ENCODE measurements at places on chromosomes 13 and 19.

DNA sequence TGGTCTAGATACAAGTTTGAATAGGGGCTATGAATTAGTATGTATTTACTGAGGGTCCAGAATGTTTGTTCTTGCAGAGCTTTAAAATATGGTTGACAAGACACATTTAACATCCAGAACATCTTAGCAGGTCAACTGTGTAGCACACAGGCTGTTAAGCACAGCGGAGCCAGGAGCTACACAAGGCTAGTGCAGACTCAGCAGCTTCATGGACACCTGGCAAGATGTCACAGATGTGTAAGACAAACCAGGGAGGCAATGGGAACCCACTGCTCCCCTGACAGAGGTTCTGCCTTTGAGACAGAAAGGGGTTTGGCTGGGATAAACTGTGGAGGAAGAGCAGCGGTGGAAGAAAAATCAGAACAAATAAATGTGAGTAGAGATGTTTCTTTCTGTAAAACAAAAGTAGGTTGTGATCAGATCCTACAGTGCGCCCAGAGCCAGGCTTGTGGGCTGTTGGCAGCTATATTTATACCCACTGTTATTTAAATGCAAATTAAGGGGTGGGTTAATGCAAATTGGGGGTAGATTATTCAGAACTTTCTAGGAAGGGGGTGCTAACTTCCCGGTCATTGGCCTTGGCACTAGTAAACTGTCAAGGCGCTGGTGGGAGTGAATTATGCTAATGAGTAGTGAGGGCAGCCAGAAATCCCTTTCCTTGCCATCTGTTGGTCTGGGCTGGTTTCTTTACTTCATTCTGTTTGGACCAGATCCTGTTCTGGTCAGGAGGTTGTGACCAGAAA is 33.0 kb downstream of the MIPEP start:
- no peak for DNase-seq

- DNase-seq, result no peak
These were observed 243.1 kb upstream of the NBEA start for GRCh38 chr13:34698945-34699344.

- DNase-seq, result no peak
These were observed 74.8 kb downstream of the SLC7A1 start for GRCh38 chr13:29520671-29521070.

DNA sequence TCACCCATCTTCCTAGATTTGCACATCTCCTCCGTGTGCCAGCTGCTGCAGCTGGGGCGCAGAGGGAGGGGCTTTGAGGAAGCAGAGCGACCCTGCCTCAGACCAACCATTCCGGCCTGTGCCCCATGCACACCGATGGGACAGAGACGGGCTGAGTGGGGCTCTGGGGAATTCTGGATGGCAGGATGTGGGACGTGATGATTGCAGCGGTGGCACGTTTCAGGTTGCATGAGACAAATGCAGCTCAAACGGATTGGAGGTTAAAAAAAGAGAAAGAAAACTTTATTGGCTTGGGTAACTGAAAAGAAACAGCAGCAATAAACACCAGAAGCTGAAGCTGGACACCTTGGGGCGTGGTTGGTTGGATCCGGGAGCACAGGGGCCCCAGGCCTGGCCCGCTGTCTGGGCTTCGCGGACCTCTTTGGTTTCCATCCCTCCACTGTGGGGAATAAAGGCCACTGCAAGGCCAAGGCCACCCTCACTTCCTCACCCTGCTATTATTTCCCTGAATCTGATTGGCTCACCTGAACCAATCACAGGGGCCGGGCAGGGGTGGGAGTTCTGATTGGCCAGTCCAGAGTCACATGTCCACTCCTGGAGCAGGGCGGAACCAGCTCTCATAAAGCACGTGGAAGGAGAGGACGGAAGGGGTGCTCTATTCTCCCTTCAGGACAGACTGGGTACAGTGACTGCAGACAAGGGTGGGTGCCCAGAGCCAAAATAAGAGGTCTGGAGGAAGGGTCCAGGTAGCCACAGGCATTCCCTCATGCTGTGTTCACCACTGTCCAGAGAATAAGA is 6.1 kb upstream of the ZNF787 start:
- DNase-seq, result no peak

DNA sequence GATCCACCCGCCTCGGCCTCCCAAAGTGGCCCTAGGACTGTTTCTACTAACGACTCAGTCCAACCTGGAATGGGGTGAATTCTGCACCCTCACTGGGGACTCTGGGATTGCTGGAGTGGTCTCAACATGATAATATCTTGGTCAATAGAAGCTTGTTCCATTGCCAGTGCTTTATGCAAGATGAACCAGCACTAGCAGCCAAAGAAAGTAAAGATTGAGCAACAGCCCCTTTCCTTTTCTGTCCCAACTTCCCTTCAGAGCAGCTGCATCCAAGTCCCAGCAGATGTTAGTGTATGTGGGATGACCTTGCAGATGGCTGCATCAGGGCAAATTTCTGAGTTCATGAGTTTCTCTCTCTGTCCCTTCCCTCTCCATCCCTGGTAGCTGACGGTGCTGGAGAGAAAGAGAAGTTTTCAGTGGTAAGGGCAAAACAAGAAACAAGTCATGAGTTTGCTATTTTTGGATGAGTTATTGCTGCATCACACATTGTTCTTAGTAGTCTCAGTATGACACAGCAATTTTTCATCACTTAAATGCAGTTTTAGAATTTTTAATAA is 183.6 kb upstream of the EDNRB start:
- no peak for DNase-seq

- DNase-seq, result no peak
These were observed 576.5 kb upstream of the SLITRK5 start for GRCh38 chr13:87094646-87095045.

DNA sequence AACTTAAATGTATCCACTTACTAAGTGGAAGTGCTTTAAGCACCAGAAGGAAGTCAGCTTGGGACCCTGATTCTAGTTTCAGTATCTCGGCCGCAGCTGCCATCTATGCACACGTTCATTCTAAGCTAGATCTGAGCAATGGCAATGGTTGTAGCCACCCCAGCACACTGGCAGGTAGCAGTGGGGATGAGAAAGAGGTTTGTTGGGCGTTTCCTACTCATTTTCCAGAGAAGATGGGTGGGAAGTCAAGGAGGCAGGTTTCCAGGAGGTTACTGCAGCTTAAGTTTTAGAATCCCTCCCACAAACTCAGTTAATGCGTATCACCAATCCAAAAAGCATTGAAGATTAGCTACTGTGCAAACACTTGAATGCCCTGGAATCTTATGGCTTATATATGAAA is 114.2 kb upstream of the TSC22D1 start:
- DNase-seq, result no peak

GRCh38 chr19:1675633-1676350 is 23.4 kb upstream of the TCF3 start:
- peak; percentile 64 for DNase-seq

GRCh38 chr19:5789351-5789761 is 1.6 kb downstream of the DUS3L start:
- DNase-seq, result no peak

DNA sequence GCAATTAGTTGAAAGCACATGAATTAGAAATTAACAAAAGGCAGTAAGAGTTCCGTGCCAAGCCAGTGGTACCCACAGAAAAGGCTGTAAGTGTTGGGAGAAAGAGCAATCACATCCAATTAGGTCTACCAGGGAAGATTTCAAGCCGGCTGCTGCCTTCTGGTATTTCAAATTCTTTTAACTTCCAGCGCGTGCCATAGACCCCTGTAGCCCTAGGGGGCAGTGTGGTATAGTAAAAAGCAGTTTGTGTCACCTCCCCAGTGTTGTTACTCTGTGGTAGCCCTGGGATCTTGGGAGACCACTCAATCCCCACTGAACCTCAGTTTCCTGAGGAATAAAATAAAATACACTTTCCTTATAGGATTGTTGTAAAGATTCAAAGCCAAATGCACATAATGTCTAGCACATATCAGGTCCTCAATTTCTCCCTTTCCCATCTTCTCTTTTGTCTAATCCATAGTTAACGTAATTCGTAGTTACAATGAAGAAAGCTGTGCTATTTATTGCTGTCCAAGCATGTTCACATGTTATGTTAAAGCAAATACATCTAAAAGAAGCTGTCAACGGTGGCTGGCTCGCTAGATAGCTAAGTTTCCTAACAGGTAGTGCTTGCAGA is 230.2 kb downstream of the TDRD3 start:
- DNase-seq, result peak; percentile 79

Data from retina (tissue), 1 donor.